Naive thymus-derived CD8-positive, alpha-beta T cell (primary cell): ENCODE measurements at places on chromosomes 16 and 17. TPM values are rescaled to one million over a fixed set of nuclear protein-coding genes. Genes with fewer than 3 reads are reported as not detected.

GRCh38 chr17:7403043-7403726 is 712 bp downstream of the TMEM256 start:
- no peaks in the 10 kb centered on the region for H3K27me3 ChIP-seq
- H3K4me1 ChIP-seq = peaks cover 21% of the 10 kb centered on the region
- H3K4me3 ChIP-seq = peak overlapping the region; percentile 98
- DNase-seq = peak; percentile 43
- H3K36me3 ChIP-seq = no peaks in the 10 kb centered on the region

GRCh38 chr16:48526058-48526957 is 83.7 kb downstream of the N4BP1 start:
- no peaks in the 10 kb centered on the region for H3K36me3 ChIP-seq
- no peak overlapping the region for H3K4me3 ChIP-seq
- no peaks in the 10 kb centered on the region for H3K4me1 ChIP-seq
- no peaks in the 10 kb centered on the region for H3K27me3 ChIP-seq

DNA sequence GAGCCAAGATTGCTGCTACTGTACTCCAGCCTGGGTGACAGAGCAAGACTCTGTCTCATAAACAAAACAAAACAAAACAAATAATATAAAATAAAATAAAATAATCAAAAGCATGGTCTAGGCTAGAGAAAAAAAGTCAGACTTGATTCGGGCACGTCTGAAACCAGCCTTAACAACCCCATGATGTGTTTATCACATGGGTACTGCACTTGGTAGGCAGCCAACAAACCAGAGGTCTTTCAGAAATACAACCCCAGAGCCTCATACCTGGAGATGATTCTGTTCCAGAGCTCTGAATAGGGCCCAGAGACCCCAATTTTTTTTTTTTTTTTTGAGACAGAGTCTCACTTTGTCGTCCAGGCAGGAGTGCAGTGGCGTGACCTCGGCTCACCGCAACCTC is 9.6 kb upstream of the HAPSTR1 start:
- H3K4me1 ChIP-seq = peaks cover 26% of the 10 kb centered on the region
- no peak overlapping the region for H3K4me3 ChIP-seq
- H3K27ac ChIP-seq = peak overlapping the region; percentile 59
- H3K27me3 ChIP-seq = no peaks in the 10 kb centered on the region
- peaks cover 4% of the 10 kb centered on the region for H3K36me3 ChIP-seq
- DNase-seq = no peak

DNA sequence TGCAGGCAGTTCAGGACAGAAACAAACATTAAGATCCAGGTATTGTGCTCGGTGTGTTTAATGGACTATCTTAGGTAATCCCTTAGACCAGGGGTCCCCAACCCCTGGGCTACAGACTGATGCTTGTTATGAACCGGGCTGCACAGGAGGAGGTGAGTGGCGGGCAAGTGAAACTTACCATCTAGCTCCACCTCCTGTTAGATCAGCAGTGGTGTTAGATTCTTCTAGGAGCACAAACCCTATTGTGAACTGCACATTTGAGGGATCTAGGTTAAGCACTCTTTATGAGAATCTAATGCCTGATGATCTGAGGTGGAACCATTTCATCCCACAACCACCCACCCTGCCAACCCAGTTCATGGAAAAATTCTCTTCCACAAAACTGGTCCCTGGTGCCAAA is 37.8 kb upstream of the ASIC2 start:
- no peak overlapping the region for H3K27ac ChIP-seq
- peaks cover 23% of the 10 kb centered on the region for H3K27me3 ChIP-seq
- no peaks in the 10 kb centered on the region for H3K36me3 ChIP-seq
- H3K4me3 ChIP-seq = no peak overlapping the region
- H3K4me1 ChIP-seq = no peaks in the 10 kb centered on the region

DNA sequence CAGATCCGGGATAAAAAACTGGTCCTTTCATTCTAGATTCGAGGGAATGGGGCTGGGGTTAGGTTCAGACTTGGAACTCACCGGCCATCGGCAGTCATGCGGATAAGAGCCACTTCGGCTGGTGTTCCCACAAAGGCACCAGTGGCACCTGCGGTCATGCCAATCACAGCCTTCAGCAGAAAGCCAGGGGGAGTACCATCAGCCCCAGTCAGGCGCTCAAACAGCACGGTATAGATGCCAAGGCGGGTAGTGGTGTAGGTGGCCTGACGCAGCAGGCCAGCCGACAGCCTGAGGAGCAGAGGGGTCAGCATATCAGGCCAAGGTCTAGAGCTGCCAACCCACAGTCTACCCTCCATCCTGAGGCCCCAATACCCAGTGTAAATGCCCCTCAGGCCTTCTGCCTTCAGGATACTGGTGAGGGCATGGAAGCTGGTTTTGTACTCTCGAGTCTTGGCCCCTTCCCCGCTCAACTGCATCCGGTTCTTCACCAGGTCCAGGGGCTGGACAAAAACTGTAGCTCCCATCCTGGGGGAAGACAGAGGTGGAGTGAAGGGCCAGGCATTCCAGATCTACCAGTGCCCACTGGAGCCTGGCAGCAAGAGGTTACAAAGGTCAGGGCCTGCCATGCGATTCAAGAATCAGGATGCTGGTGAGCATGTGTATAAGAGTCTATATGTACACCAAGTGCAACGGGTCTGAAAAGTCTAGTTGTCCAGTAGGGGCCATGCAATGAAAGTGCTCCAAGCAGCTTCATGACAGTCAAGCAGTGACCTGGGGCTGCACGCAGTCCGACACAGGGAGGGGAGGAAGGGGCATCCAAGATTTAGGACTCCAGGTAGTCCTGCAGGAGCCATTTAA is 929 bp downstream of the SLC25A11 start:
- H3K27ac ChIP-seq = peak overlapping the region; percentile 95
- peaks cover 70% of the 10 kb centered on the region for H3K4me1 ChIP-seq
- no peak for DNase-seq

Gene CEP95
- total RNA-seq = 143 TPM

Gene SLC6A2
- not detected for total RNA-seq

- H3K27ac ChIP-seq = no peak overlapping the region
- DNase-seq = no peak
- H3K27me3 ChIP-seq = no peaks in the 10 kb centered on the region
- H3K36me3 ChIP-seq = no peaks in the 10 kb centered on the region
- no peak overlapping the region for H3K4me3 ChIP-seq
Measured at GRCh38 chr16:23504076-23504452, 6.2 kb downstream of the GGA2 start.

DNA sequence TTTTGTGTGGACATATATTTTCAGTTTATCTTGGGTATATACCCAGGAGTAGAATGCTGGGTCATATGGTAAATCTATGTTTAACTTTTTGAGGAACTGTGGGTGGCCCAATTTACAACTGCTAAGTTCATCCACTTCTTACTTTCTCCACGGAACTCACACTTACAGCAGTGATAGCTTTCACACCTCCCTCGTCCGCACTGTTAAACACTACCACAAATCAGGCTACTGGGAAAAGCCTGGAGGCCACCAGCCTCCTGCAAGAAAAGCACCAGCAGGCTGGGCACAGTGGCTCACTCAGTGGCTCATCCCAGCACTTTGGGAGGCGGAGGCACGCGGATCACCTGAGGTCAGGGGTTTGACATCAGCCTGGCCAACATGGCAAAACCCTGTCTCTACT is 14.7 kb upstream of the ZG16 start:
- no peaks in the 10 kb centered on the region for H3K36me3 ChIP-seq
- H3K4me3 ChIP-seq = no peak overlapping the region
- H3K4me1 ChIP-seq = peaks cover 20% of the 10 kb centered on the region
- no peak overlapping the region for H3K27ac ChIP-seq
- DNase-seq = no peak

- H3K36me3 ChIP-seq = no peaks in the 10 kb centered on the region
- DNase-seq = no peak
- H3K4me1 ChIP-seq = peaks cover 25% of the 10 kb centered on the region
Measured at GRCh38 chr16:11107780-11108465, 148.1 kb downstream of the SOCS1 start.

GRCh38 chr16:21650521-21650920 is 1.9 kb downstream of the IGSF6 start:
- no peak overlapping the region for H3K4me3 ChIP-seq
- H3K27me3 ChIP-seq = no peaks in the 10 kb centered on the region
- no peak overlapping the region for H3K27ac ChIP-seq
- DNase-seq = no peak
- peaks cover 32% of the 10 kb centered on the region for H3K4me1 ChIP-seq
- no peaks in the 10 kb centered on the region for H3K36me3 ChIP-seq

- H3K27ac ChIP-seq = peak overlapping the region; percentile 93
- no peak for DNase-seq
- H3K27me3 ChIP-seq = no peaks in the 10 kb centered on the region
- peaks cover 77% of the 10 kb centered on the region for H3K4me1 ChIP-seq
- peak overlapping the region; percentile 65 for H3K4me3 ChIP-seq
- H3K36me3 ChIP-seq = peaks cover 16% of the 10 kb centered on the region
Measured at GRCh38 chr16:15639061-15639568, 3.8 kb downstream of the MARF1 start.

Gene ZACN
- not detected for total RNA-seq

DNA sequence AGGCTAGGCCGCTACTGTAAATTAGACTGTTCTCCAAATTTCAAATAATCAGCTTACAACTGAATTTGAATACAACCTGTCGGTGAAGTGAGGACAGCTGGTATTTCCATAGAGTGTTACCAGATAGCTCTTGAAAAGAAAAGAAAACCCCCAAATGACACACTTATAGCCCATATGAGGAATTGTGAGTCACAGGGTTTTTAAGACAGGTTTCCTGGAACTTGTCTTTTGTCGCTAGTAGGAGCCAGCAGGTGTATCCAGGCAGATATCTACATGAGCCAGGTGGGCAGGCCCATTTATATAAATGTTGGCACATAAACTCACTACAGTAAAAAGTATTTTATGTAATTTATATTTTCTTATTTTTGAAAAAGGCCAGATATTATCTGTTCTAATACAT is 24.0 kb downstream of the TNRC6A start:
- no peak for DNase-seq
- peaks cover 60% of the 10 kb centered on the region for H3K4me1 ChIP-seq
- H3K27ac ChIP-seq = peak overlapping the region; percentile 23
- no peaks in the 10 kb centered on the region for H3K36me3 ChIP-seq
- no peaks in the 10 kb centered on the region for H3K27me3 ChIP-seq

- peak overlapping the region; percentile 72 for H3K27ac ChIP-seq
- no peak overlapping the region for H3K4me3 ChIP-seq
- no peak for DNase-seq
- no peaks in the 10 kb centered on the region for H3K27me3 ChIP-seq
Measured at GRCh38 chr17:42233994-42234393, 39.7 kb upstream of the GHDC start.

Gene PAQR4
- 0.27 TPM for total RNA-seq

DNA sequence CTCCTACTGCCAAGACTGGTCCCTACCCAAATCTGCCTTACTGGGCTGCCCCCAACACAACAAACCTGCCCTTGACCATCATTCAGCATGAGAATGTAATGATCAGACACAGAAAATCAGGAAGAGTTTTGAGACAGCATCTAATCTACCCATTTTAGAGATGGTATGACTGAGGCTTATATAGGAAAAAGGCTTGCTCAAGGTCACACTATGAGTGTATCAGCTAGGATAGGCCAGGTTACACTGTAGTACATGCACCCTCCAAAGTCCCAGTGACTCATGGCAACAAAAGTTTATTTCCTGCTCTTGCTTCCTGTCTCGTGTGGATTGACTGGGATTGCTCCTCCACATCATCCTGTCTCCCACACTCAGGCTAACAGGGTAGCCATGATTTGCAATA is 27.9 kb downstream of the NLRC5 start:
- H3K27me3 ChIP-seq = no peaks in the 10 kb centered on the region
- H3K4me1 ChIP-seq = peaks cover 81% of the 10 kb centered on the region
- peaks cover 13% of the 10 kb centered on the region for H3K36me3 ChIP-seq

Gene ZNF319
- 21.6 TPM for total RNA-seq

DNA sequence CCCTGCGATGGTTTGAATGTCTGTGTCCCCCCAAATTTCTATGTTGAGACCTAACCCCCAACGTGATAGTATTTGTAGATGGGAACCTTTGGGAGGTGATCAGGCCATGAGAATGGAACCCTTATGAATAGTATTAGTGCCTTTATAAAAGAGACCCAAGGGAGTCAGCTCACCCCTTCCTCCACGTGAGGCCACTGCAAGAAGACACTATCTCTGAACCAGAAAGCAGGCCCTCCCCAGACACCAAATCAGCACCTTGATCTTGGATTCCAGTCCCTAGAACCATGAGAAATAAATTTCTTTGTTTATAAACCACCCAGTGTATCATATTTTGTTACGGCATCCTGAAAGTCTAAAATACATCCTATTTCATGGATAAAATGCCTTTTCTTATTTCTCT is 64.4 kb upstream of the LRRC37A3 start:
- H3K4me1 ChIP-seq = peaks cover 22% of the 10 kb centered on the region
- peak overlapping the region; percentile 99 for H3K27ac ChIP-seq
- DNase-seq = no peak

Gene CAPN15
- 63.1 TPM for total RNA-seq
